ENCODE measurements at places on chromosomes 7 and 10.

GRCh38 chr10:78981257-78981969 lies 87.4 kb upstream of the ZMIZ1 start:
- peak; percentile 14 for DNase-seq

GRCh38 chr7:117674617-117675016 lies 194.8 kb downstream of the CFTR start:
- no peak for DNase-seq

DNA sequence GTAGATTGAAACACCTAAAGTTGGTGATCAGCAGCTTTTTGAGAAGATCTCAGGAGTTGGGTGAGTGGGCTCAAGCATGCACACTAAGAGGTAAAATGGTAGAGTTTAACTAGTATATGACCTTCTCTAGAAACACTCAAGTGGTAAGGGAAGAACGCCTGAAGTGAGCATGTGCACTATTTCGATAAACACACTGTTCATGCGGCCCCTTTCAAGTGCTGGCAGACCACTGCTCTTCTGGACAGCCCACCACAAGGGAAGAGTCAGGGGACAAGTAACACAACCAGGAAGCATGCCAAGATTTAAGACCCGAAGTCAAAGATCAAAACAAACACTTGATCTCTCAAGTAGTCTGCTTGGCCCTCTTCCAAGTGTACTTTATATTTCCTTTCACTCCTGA lies 519.5 kb upstream of the ZWINT start:
- DNase-seq: no peak

DNA sequence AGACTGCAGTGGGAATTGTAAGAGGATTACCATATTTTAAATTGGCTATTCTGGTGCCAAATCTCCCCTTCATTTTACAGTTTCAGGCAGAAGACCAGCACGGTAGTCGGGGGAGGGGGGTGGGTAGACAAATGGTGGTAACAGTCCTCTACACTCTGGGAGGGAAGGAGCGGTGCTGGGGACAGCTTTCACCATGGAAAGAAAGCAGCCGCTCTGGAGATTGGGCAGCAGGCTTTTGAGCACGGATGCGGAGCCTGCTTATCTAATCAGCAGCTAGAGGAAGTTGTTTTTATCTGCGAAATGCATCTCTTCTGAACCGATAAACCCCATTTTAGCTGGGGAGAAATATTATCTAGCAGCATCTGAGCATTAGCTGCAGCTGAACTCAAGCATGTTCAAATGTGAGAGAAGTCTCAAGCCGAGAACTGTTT lies 28.7 kb downstream of the IKZF1 start:
- peak; percentile 80 for DNase-seq

DNA sequence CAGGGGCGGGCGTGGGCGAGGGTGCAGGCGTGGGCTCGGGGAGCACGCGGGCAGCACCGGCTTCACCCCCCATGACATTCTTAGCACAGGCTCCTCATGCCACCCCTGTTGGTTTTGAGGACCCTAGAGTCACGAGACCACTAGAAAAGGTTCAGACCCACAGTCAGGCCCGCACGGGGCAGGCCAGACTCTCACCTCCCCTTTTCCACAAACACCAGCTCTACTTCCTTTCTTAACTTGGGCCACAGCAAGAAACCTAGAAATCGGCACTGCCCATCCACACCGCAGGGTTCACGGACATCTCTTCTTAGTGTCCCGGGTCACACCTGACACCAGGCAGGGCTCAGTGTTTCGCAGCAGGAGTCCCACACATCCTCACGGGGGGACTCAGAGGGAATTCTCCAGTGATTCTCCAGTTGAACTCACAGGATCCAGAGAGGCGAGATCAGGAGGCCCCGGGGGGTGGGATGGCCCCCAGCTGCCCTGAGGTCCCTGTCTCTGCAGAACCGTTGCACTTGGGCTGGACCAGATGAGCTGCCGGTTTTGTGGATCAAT lies 52.0 kb downstream of the JAKMIP3 start:
- DNase-seq: no peak

- DNase-seq: no peak
Observed at GRCh38 chr10:62019013-62019684, 117.7 kb downstream of the ARID5B start.

GRCh38 chr7:22588351-22588750 lies 88.4 kb upstream of the STEAP1B start:
- DNase-seq: no peak

GRCh38 chr7:46745707-46746090 lies 824.6 kb upstream of the IGFBP3 start:
- DNase-seq: no peak

DNA sequence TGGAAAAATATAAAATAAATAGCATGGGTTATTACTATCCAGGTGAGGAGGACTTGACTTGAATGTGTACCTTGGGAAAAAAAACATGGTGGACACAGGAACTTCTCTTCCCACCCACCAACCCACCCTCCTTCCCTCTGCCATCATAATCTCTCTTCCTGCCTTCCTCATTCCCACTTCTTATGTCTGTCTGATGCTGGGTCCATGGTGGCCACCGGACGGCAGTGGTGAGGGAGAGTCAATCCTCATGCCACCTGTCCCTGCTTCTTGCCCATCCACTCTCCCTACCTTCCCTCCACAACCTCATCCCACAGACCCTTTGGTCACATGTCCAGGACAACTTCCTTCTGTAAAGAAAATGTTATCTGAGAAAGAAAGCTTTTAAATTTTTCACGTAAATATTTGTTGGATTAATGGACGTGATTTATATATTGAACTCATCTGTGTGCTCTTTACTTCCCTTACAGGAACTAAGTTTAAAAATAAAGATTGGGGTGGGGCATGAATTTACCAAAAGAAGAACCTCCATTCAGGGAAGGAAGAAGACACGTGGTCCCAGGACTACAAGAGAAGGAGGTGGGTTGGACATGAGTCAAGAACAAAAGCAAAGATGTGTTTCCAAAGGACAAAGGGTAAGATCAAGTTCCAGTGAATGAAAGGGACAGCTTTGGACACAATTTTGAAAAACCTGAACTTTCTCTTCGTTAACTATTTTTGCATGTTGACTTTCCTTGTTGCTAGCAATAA lies 104.5 kb downstream of the PIP4K2A start:
- DNase-seq: no peak

- no peak for DNase-seq
Observed at GRCh38 chr10:35438718-35439571, 102.6 kb downstream of the CCNY start.

DNA sequence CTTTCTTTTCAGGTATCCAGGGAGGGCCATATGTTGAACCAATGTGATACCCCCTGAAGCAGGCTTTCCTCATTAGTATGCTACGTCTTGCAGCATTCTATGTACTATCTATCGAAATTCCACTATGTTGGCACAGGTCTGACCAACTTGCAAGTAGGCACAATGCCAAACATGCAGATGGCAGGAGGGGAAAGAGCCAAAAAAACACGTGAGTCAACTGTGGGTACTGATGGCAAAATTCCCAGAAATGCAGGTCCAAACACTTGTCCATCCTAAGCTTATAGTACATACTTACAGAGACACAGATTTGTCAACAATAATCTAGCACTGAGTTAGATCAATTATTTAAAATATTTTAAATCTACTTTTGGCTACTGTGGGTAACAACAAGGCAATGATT lies 394.9 kb downstream of the DGKB start:
- no peak for DNase-seq

DNA sequence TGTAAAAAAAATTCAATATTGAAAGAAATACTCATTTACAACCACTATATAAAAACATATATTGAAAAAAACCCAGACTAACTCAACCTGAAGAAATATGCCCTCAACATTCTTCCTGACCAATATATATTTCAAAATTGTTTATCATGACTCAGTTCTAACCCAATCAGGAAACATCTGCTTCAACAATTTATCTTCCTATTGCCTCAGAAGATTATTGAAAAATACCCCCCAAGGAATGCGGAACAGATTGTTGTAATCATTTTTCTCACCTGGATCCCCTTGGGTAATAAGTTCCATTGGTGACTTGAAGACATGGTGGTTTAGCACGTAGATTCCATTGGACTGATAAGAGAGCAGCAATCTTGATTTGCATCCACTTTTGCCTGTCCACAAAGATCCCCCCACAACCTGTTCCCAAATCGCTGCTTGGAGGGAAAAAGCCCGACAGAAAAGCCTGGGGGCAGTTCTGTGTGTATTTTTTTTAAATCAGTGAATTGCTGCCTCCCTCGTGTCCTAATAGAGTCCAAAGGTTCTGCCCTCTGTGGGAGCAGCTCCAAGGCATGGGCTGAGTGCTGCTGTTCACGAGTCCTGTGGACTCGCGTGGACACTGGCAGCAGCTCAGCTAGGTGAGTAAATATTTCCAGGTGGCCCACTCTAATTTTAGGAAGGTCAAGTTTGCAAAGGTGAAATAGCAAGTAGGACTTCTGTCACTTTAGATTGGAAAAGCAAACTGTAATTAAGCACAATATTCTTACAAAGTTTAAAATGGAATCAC lies 5.9 kb upstream of the INHBA start:
- no peak for DNase-seq

DNA sequence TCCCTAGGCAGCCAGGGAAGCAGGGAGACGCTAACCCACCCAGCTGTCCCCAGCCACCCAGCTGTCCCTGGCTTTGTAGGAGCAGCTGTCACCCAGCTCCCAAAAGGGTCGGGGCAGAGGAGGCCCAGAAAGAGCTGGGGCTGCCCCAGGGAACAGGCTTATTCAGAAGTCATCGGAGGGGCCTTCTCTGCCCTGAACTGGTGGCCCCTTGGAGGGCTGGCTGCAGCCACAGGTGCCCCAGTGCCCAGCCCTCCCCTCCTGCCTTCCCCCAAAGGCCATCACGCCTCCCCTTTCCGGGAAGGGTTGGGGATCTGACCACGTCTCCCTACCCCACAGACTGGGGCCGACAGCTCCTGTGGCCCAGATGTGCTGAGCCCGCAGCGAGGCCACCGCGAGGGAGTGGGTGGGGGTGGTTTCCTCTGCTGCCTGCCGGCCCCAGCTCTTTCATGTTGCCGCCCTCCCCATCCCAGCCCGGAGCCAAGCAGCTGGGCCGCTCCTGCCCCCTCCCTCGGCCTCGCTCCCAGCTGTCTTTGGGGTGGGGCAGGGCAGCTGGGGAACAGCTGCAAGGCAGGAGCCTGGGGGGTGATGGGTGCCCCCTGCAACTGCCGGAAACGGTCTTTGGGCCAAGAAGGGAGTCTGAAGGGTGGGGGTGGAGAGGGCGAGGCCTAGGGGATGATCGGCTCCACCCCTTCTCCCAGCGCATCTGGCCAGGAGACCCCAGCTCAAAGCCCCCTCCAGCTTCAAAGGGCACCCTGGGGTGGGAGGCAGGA lies 16.8 kb downstream of the TRIM8 start:
- DNase-seq: peak; percentile 67

Data from CD4-positive, alpha-beta T cell treated with Interleukin-10 for 1 hour (primary cell).